ENCODE measurements at places on chromosomes 12 and 14.

GRCh38 chr14:59199614-59200013 is 11.1 kb downstream of the DAAM1 start:
- no peak for DNase-seq

GRCh38 chr14:77485256-77485655 is 13.4 kb downstream of the ISM2 start:
- no peak for DNase-seq

GRCh38 chr14:101044741-101045140 is 141.2 kb upstream of the RTL1 start:
- DNase-seq = no peak

- DNase-seq = no peak
These were observed 11.7 kb upstream of the FLVCR2 start for GRCh38 chr14:75566752-75567151.

- DNase-seq = no peak
These were observed 83.4 kb upstream of the NOS1 start for GRCh38 chr12:117444781-117445180.

- no peak for DNase-seq
These were observed 910.0 kb downstream of the TMEM121 start for GRCh38 chr14:106436310-106436905.

GRCh38 chr14:53032838-53033390 is 82.1 kb upstream of the FERMT2 start:
- DNase-seq = no peak

DNA sequence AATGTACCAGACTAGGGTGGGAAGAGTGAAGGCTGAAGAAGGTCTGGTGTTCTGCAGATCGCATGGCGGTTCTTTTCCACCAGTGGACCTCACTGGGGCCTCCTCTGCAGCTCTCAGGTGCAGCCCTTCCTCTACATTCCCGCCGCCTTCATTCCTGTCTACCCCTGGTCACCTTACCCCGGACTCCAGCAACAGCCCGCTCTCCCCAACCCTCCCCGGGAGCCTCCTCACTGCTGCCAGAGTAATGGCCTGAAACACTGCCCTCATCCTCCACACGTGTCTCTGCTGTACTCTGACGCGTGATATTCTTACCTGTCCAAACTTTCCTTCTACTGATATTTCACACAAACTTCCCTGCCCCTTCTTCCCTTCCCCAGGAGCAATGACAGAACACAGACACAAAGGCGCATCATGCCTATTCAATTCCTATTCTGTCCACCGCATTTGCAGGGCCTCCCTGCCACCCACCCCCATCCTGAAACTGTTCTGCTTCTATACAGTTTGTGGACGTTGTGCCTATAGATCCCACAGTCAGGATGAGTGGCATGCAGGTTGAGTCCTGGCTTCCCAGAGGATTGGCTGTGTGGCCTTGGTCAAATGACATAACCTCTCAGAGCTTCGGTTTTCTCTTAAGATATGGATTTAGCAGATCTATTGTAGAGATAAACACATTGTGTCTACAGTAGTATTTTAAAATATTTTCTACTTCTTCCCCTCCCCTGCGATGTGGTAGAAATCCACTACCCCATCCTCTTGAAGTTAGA is 1.7 kb upstream of the NUAK1 start:
- DNase-seq = no peak

GRCh38 chr12:119544765-119545625 is 48.6 kb upstream of the TMEM233 start:
- peak; percentile 72 for DNase-seq

- peak; percentile 58 for DNase-seq
These were observed 96.6 kb downstream of the APAF1 start for GRCh38 chr12:98741556-98742265.

DNA sequence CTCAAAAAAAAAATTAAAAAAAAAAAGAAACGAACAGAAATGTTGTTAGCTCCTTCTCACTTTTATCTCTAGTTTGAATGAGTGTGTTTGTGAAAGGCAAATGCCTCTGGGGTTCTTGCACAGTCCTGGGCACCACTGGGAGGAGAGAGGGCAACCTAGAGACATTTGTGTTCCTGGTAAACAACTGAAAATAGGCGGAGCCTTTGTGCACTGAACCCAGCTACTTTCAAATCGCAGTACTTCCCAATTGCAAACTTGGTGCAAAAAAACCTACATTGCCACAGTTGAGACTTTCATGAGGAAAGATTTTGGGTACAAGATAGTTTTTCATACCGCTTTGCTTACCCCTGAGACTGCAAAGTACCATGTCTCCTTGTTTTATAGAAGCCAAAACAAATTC is 430.0 kb downstream of the ZFP36L1 start:
- DNase-seq = no peak

- no peak for DNase-seq
These were observed 268.0 kb downstream of the BTG1 start for GRCh38 chr12:91877456-91878235.
